ENCODE measurements at places on chromosomes 3 and 15.

GRCh38 chr3:156548902-156549301 lies 6.0 kb downstream of the SSR3 start:
- no peak for DNase-seq

- DNase-seq, result no peak
Observed at GRCh38 chr3:21259896-21260295, 491.1 kb downstream of the ZNF385D start.

DNA sequence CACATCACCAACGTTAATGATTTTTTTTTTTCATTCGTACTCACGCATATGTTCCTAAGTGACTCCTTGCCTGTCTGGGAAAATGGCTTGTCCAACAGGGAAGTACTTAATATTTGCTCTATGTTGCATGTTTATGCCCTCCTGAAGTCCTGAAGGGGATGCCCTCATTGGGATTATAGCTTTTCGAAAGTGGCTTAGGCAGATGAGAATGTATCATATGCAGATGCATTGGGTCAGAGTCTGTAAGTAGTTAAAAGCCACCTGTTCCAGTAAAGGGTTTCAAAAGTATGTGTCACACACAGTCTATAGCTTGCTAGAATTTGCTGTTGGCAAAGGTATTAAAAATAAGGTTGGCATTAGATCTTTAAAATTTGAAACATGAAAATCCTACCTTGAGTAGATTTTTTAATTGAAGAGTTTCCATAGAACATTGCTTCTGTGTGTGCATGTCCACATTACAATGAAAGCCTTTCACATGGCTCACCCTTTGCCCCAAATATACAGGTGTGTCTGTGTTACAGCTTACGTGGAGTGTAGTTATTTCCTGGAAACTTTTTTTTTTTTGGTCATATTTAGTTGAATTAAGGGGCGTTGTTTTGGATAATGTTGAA lies 2.1 kb downstream of the ABHD17C start:
- DNase-seq, result no peak

GRCh38 chr3:67898916-67899315 lies 244.5 kb upstream of the SUCLG2 start:
- DNase-seq, result no peak
